Thyroid gland (tissue), 4 donors: ENCODE measurements at places on chromosomes 5 and 9. TPM values are rescaled to one million over a fixed set of nuclear protein-coding genes. Genes with fewer than 3 reads are reported as not detected.

- H3K4me3 ChIP-seq = no peak overlapping the region
- H3K36me3 ChIP-seq = no peaks in the 10 kb centered on the region
- DNase-seq = no peak
Observed at GRCh38 chr5:171625646-171626045, 160.0 kb upstream of the SMIM23 start.

SLCO6A1 gene
- not detected for total RNA-seq

CDK9 gene
- total RNA-seq = 85.2 TPM

GRCh38 chr5:110383231-110383630 lies 343.2 kb downstream of the TMEM232 start:
- H3K36me3 ChIP-seq = no peaks in the 10 kb centered on the region
- H3K27me3 ChIP-seq = no peaks in the 10 kb centered on the region
- DNase-seq = no peak

PRSS3 gene
- not detected for total RNA-seq

DNA sequence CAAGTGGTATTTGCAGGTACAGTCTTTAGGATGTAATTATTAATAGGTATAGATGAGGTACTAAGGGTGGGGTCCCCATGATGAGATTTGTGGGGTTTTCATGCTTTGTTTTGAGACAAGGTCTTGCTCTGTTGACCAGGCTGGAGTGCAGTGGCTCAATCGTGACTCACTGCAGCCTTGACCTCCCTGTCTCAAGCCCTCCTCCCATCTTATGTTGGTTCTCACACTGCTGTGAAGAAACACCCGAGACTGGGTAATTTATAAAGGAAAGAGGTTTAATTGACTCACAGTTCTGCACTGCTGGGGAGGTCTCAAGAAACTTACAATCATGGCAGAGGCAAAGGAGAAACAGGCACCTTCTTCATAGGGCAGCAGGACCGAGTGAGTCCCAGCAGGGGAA lies 217.5 kb downstream of the CDK5RAP2 start:
- H3K27me3 ChIP-seq = no peaks in the 10 kb centered on the region
- DNase-seq = no peak
- no peaks in the 10 kb centered on the region for H3K36me3 ChIP-seq
- H3K4me1 ChIP-seq = peaks cover 7% of the 10 kb centered on the region
- no peak overlapping the region for H3K4me3 ChIP-seq

DNA sequence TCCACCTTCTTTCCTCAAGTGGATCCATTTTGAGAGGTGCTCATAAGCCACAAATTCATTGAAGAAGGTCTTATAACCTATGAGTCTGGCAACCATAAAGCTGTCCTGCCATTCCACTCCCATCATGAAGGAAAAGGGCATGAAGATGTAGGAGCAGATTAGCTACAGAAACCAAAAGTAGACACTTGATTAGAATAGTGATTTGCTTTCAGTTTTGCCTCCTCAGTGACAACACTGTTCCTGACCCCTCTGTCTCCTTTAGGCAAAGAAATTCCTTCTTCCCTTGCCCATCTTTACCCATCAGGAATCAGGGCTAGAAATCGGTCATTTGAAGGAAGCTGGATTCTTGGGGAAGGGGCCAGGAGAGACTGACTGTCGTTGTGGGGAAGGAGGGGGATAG lies 55.2 kb downstream of the SLC28A3 start:
- no peak overlapping the region for H3K4me3 ChIP-seq
- H3K27ac ChIP-seq = no peak overlapping the region
- no peaks in the 10 kb centered on the region for H3K27me3 ChIP-seq
- peaks cover 20% of the 10 kb centered on the region for H3K4me1 ChIP-seq
- no peaks in the 10 kb centered on the region for H3K36me3 ChIP-seq
- no peak for DNase-seq

FBP1 gene
- total RNA-seq = 20.3 TPM

OR13F1 gene
- not detected for total RNA-seq

TMEM215 gene
- total RNA-seq = not detected
